ENCODE measurements at places on chromosomes 1 and 21.
A peak's percentile ranks its signal among the peaks of the same experiment; 100 is the strongest.

- DNase-seq = no peak
These were observed 31.4 kb upstream of the DMBX1 start for GRCh38 chr1:46458190-46458589.

DNA sequence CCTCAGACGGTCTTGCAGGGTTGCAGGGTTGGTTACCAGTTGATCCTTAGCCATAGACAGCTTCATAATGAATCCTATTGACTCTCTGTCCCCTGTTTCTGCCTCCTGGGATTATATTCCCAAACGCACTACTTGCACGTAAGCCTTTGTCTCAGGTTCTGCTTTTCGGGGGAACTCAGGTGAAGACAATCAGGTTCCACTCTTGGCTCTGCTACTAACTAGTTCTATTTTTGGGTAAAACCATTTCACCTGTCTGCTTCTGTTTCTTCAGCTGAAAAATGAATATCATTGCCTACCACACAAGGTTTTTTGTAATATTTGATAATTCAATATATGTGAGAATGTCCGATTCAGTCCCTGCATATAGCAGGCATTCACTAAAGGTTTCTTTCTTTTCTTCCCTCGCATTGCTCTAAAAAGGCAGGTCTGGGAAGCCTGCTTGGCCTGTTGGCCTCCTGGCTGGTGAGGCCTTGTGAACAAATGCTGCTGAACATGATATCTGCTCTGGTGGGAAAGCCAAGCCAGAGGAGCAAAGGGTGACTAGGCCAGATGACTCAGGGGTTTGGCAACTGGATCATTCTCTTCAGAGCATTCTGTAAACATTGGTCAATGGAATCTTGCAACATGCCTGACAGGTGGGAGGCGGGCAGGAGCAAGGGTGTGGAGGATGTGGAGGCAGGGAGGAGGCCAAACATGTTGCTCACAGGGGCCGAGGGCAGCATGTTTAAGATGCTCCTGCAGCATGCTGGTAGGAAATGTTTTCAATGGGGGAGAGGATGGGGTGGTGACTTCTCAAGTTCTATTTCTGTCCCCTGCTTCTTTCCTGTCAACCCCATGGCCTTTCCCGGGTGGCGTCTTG, 23.8 kb downstream of the IER5 start:
- peak; percentile 88 for DNase-seq

DNA sequence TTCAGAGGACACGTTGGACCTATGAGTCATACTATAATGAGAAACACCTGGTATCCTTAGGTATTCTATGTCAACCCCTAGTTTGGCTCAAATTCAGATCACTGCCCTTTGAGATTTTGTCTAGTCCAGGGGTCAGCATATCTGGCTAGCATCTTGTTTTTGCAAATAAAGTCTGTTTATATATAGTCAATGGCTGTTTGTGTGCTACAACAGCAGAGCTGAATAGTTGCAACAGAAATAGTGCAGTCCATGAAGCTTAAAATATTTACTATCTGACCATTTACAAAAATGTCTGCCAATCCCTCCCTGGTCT, 48.5 kb upstream of the EDEM3 start:
- no peak for DNase-seq

GRCh38 chr1:151714820-151715725, 1.5 kb downstream of the CELF3 start:
- DNase-seq = no peak

GRCh38 chr1:85596947-85597346, 16.4 kb downstream of the CCN1 start:
- DNase-seq = no peak

DNA sequence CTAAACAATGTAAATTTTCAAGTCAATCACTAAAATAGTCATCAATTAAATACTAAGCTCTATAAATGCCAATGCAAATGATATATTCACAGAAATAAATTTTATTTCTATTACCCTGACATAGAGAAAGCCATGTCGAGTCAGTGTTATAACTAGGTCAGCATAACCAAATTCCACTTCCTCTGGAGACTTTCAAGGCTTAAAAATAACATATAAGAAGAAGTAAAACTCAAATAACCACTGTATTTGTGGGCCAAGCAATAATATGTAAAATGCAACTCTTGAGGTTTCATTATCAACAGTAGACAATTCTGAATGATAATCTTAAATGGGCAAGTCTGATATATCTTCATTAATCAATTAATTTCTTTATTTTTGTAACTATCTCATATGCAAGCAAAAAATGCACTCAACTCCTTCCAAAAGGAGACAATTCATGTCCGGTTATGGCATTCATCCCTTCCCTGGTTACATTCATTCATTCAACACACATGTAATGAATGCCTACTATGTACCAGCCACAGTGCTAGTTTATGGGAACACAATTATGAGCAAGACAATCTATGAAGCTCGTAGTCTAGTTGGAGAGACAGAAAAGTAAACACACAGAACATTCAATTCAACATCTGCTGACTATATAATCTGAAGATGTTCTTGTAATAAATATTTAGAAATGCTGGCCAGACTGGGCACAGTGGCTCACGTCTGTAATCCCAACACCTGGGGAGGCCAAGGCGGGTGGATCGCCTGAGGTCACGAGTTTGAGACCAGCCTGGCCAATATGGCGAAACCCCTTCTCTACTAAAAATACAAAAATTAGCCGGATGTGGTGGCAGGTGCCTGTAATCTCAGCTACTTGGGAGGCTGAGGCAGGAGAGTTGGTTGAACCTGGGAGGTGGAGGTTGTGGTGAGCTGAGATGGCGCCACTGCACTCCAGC, 37.1 kb upstream of the CAP1 start:
- DNase-seq = no peak

GRCh38 chr1:205037539-205037938, 5.5 kb upstream of the CNTN2 start:
- no peak for DNase-seq

DNA sequence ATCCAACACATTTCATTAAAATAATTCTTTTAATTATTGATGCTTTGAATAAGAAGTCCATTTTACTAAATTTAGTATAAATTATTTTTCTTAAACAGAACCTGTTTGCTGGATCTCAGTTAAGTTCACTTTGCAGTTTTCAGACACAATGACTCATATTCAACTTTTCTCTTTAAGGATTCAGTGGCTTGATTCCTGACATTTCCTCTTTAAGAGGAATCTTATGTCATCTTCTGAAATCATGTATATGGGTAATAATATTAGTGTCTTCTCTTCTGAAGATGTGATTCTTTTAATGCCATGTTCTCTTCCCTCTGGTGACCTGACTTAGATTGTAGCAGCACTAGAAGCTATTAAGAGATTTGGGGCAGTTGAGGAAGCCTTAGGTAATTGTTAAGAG, 12.6 kb downstream of the CREG1 start:
- DNase-seq = peak; percentile 22

- DNase-seq = no peak
These were observed 434.4 kb downstream of the PTPRU start for GRCh38 chr1:29670752-29671151.

GRCh38 chr1:10599194-10599861, 124.6 kb downstream of the PEX14 start:
- DNase-seq = peak; percentile 58

GRCh38 chr1:27152829-27153548, 1.9 kb downstream of the SLC9A1 start:
- DNase-seq = no peak

DNA sequence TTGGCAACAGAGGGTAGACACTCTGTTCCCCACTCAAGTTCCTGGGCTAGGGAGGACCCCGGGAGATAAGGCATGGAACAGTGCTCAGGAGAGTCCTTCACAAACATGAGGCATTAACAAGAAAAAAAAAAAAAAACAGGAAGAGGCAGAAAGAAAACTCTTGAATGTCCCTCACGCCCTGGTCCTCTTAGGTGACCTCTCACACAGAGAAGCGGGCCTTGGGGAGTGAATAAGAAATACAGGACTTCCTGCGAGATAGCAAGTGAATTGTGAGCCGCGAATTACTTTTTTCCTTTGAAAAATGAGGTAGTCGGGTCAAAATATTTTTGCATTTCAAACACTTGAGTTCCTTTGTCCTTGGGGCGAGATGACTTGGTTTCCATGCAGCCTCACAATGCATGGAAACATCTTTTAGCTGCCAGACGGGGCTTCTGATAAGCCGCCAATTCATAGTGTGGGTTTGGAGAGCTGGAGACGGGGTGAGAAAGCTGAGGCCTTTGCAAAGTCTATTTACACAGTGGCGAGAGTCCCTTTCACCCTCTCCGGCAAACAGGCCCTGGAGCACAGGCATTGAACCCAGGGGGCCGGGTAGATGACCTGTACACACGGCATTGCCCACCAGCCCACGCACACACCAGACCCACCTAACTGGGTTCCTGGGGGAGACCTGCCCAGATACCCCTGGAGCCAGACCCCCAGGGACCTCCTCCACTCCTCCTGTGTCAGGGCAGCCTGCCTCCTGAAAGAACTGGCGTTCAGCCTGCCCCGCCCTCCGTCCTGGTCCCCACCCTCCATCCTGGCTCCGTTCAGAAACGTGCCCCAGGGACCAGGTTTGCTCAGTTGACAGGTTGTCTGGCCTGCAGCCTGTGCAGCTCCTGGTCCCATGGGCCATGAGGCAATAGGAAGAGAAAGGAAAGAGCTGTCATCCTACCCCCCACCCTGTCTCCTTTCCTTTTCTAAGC, 192.3 kb downstream of the PRDM16 start:
- no peak for DNase-seq

GRCh38 chr1:85351202-85351828, 74.9 kb upstream of the BCL10 start:
- no peak for DNase-seq

DNA sequence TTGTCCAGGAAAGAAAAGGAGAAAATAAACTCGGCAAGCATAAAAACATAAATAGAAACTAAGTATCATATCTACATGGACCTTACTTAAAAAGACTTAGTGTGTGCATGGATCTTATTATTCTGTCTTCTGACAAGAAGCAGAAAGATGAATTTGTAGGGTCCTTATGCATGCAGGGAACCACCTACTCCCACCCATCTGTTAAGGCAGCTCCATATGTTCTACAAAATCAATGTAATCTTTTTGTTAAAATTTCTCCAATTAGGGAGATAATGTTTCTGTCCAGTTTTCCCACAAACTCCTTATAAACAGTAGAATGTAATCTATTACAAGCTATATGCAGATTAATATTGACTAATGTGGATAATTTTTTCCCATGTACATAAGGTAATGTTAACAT, 13.9 kb upstream of the PTPN14 start:
- no peak for DNase-seq

DNA sequence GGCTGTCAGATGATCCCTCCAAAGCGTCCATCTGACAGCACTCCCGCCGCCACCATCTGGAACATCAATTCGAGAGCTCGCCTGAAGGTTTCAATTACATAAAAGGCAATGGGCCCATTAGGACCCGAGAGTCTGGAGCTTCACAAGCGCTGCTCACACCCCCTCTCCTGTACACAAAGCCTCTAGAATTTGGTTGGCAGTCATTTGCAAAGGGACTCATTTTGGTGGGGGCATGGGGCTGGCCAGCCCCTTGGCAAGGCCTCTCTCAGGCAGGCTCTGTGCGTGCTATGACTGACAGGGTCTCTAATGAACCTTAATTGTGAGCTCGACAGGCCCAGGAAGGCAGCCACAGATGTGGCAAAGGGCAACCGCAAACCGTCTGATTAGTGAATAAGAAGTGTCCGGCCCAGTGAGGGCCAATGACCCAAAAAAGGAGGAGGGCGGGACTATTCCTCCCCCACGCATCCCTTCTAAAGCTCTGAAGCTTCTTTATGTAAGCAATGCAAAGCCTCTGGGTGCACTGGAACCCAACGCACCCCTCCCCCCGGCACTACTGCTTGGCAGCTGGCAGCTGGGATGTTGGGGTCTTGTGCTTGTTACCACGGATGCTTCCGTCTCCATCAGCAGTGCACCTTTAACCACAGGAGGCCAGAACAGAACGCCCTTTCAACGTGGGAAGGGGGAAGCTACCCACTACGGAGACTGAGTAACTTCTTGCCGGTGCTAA, 79.4 kb downstream of the CAPZB start:
- peak; percentile 31 for DNase-seq

DNA sequence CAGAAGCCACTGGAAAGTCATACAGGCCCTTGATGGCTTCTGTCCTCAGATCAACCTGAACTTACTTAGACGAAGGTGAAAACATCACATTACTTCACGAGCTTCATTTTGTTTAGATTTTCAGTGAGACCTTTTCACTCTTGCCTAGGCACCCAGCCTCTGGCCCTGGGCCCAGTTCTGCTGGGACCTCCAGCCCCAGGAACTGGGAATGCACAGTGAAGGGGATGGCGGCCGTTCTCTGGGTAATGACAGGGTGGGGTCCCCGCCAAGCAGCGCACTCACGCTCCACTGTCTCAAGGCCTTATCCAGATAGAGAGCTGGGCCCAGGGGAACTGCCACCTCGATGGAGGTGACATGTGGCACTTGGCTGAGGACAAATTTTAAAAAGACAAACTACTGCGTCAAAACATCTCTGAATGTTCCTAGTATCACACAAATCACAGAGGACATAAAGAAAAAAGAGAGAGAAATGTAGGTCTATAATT, 54.8 kb downstream of the NPHP4 start:
- no peak for DNase-seq

DNA sequence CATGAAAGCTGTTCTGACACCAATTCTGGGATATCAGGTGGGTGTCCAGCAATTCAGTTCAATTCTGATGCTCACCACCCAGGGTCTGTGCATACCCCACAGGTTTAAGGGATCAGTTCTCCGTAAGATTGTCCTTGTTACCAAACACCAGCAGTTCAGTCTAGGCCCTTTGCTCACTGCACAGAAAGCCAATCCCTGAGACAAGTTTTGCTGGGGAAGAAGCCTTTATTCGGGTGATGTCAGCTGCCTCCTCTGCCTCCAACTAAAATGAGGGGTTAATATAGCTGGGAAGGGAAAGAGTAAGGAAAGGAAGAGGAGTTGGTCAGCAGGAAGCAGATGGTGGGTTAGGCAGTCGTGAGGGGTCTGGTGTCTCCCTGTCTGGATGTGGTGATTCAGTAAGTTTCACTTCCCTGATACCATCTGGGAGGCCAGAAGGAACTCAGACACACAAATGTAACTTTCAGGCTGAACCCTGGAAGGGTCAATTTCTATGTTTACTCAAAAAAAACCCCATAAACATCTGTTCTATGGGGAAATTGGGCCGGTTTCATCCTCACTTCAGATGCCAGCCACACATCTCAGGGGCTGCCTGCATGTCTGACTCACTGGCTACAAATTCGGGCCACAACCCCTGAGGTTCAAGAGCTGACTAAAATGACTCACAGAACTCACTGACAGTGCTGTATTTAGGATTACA, 83.3 kb upstream of the PGBD5 start:
- peak; percentile 90 for DNase-seq

DNA sequence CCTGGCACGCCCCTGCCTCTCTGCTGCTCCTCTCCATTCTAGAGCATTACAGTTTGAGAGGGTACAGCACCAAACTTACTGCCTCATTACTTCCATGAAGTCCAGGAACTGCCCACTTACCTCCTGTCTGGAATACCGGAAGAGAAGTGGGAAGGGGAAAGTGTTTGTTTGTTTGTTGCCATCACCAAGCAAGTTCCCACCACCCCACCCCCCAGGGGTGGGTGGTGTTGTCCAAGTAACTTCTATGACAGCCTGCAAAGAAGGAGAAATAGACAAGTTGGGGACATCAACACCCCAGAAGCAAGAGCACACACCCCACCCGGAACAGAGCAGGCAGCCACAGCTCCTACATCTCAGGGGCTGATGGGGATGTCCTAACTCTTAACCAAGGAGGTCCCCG, 18.0 kb downstream of the OPTC start:
- DNase-seq = no peak

Measured in fibroblast of skin of scalp (primary cell).